Stimulated activated CD4-positive, alpha-beta T cell treated with anti-CD3 and anti-CD28 coated beads, Interleukin-1b, Interleukin-23, amount 100 ng/mL, for 1 hour (primary cell): ENCODE measurements at places on chromosomes 3 and 15.

DNA sequence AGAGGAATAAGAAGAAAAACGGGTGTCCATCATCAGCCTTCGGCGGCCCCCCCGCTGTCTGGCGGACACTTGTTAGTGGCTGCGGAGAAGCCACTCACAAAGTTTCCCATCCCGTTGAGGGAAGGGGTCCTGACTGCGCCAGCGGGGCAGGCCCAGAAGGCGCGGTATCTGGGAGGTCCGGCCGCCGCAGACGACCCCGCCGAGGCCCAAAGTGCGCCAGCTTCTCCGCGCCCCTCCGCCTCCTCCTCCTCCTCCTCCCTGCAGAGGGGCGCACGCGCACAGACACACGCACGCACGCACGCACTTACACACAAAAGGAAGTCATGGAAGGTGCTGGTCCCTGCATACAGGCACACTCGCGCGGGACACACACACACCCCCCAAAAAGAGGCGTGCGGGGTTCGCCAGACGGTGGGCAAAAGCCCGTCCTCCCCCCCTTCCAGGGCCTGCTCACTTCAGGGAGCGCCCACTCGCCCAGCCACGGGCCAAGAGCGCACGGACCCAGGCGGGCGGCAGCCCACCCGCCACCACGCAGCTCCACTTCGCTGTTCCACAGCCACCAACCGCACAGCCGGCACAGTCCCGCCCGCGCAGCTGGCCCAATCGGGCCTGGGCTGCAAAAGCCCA, 18.0 kb downstream of the ZNF148 start:
- DNase-seq = no peak

GRCh38 chr3:133162670-133163305, 124.6 kb downstream of the TMEM108 start:
- DNase-seq = no peak

- DNase-seq = no peak
These were observed 132.3 kb downstream of the CHCHD6 start for GRCh38 chr3:126836220-126836860.

DNA sequence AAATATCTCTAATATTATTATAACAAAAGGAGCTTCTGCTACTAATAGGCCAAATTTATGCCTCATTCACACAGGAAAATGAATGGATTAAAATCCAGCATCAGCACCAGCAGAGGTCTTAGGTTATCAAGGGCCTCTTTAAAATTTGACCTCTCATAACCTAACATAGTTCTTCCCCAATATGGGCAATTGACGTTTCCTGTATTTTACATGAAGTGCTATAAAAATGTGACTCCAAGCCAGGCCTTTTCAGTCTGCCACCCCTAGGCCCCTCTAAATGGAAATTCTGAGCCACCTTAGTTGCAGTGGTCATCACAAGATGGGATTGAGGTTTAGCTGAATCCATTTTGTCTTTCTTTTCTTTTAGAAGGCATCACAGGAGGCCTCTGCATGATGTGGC, 70.1 kb downstream of the CASR start:
- no peak for DNase-seq

DNA sequence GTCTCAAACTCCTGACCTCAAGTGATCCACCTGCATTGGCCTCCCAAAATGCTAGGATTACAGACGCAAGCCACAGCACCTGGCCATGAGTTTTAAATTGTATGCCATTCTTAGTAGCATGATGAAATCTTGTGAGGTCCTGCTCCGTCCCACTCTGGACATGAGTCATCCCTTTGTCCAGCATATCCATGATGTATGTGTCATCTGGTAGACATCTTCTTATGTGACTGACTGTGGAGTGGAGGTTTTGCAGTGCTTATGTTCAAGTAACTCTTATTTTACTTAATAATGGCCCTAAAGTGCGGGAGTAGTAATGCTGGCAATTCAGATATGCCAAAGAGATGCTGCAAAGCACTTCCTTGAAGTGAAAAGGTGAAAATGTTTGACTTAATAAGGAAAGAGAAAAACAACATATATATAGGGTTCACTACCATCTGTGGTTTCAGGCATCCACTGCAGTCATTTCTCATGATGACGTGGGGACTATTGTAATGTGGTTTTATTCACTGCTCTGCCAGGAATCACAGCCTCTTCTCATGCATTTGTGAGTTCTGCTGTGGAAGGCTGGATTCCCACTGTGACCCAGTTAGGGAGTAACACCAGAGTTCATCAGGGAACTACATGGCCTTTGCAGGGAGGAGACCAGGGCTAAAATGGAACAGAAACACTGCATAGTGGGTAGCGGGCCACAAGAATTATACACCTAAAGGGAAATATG, 204.6 kb upstream of the STRIT1 start:
- no peak for DNase-seq

DNA sequence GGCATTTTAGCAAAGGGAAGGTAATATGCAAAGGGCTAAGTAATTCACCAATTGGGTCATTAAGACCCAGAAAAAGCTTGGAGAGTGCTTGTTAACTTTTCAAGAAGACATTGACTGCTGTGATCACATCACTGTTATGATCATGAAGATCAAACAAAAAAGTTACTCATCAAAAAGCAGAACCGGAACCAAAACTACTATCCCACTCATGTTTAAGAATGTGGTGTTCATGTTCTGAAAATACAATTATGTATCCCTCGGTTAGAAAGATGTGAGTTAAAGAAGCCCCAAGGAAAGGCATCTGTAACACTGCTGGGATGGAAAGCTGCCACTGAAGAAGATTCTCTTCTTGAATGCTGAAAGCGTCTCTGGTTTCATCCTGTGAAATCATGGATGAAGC, 32.6 kb downstream of the BBX start:
- no peak for DNase-seq

DNA sequence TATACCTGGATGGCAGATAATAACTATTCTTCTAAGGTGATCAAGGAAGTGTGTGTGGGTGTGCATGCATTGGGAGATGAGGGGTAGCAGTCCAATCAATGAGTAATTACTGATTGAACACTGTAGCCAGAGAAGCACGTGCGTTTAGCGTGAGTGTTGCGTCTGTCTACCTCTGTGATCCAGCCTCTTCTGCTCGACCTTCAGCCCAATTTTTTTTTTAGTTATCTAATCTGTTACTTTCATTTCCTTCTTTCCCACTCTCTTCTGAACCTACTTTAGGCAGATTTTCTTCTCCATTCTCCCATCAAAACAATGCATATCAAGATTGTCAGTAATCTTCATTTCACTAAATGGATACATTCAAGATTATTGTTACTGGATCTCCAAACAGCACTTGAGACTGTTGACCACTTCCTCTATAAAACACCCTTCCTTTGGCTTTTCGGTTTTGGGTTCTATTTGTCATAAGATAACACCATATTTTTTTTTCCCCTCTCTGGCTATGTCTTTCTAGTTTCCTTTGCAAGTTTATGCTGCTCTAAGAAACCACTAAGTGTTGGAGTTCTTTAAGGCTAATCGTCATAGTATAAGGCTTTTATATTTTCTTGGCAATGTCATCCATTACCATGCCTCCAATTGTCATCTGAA, 41.0 kb downstream of the MCTP2 start:
- DNase-seq = no peak
